ENCODE measurements at places on chromosomes 2 and 18. TPM values are rescaled to one million over a fixed set of nuclear protein-coding genes. Genes with fewer than 3 reads are reported as not detected.

The SLC40A1 gene
- total RNA-seq: 52.3 TPM

GRCh38 chr2:239331560-239331959 is 69.3 kb downstream of the HDAC4 start:
- no peaks in the 10 kb centered on the region for H3K36me3 ChIP-seq
- H3K4me1 ChIP-seq: peaks cover 31% of the 10 kb centered on the region
- H3K4me3 ChIP-seq: no peak overlapping the region
- H3K27ac ChIP-seq: no peak overlapping the region

GRCh38 chr2:110173523-110173922 is 31.3 kb downstream of the NPHP1 start:
- H3K27me3 ChIP-seq: no peaks in the 10 kb centered on the region
- H3K4me3 ChIP-seq: no peak overlapping the region
- DNase-seq: no peak
- H3K4me1 ChIP-seq: no peaks in the 10 kb centered on the region
- H3K36me3 ChIP-seq: no peaks in the 10 kb centered on the region

The IL36RN gene
- not detected for total RNA-seq
